ENCODE measurements at places on chromosomes 16 and 17. TPM values are rescaled to one million over a fixed set of nuclear protein-coding genes. Genes with fewer than 3 reads are reported as not detected.
A peak's percentile ranks its signal among the peaks of the same experiment; 100 is the strongest.

The LRRC3C gene
- total RNA-seq: not detected

DNA sequence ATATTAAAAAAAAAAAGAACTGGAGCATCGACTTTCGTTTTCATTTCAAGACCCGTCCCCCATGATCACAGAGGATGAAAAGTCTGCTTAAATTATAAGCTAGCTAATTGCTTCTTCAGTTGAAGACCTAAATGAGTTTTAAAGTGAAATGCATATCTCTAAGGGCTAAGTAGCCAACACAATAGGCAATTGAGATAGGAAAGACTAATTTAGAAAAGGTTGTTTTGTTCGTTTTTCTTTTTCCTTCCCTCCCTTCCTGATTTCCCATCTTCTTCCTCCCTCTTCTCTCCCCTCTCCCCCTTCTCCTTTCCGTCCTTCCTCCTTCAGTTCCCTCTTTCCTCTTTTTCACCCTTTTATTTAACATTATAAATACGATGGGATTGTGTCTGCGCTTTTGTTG, 377.2 kb downstream of the WWOX start:
- peaks cover 33% of the 10 kb centered on the region for H3K4me1 ChIP-seq
- H3K36me3 ChIP-seq: no peaks in the 10 kb centered on the region
- no peak for DNase-seq
- no peak overlapping the region for H3K4me3 ChIP-seq
- H3K27me3 ChIP-seq: no peaks in the 10 kb centered on the region

DNA sequence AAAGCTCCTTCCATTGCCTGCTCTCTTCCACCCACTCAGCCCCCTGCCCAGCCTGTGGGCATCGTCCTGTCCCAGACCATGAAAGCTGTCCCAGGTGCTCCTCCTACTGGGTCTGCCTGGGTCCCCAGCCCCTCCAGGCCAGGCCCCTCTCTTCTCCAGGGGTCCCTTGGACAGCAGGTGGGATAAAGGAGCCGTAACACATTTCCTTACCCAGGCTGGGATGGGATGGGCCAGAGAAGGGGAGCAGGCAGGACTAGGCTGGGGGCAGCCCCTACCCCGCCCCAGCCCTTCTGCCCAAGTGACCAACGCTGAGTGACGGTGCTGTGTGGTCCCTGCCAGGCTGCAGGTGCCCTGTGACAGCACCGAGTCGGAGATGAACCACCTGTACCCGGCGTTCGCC, 80.1 kb downstream of the MGAT5B start:
- no peaks in the 10 kb centered on the region for H3K36me3 ChIP-seq
- DNase-seq: no peak
- no peak overlapping the region for H3K27ac ChIP-seq
- 0 out of 2 replicates have a peak, but pooled peaks cover 7% of the 10 kb centered on the region for H3K4me1 ChIP-seq
- no peak overlapping the region for H3K4me3 ChIP-seq
- no peaks in the 10 kb centered on the region for H3K27me3 ChIP-seq

- H3K4me1 ChIP-seq: no peaks in the 10 kb centered on the region
- H3K36me3 ChIP-seq: no peaks in the 10 kb centered on the region
- DNase-seq: no peak
- H3K27ac ChIP-seq: peak overlapping the region; percentile 42
Observed at GRCh38 chr16:46949241-46949892, 24.1 kb downstream of the DNAJA2 start.

- DNase-seq: no peak
- H3K4me1 ChIP-seq: peaks cover 7% of the 10 kb centered on the region
- H3K27me3 ChIP-seq: no peaks in the 10 kb centered on the region
- no peak overlapping the region for H3K27ac ChIP-seq
Observed at GRCh38 chr17:45087978-45088377, 26.9 kb downstream of the NMT1 start.

The SCNN1G gene
- 0.78 TPM for total RNA-seq

- no peaks in the 10 kb centered on the region for H3K27me3 ChIP-seq
- H3K36me3 ChIP-seq: peaks cover 2% of the 10 kb centered on the region
- peaks cover 13% of the 10 kb centered on the region for H3K4me1 ChIP-seq
- H3K4me3 ChIP-seq: no peak overlapping the region
Observed at GRCh38 chr16:89600427-89600826, 13.0 kb upstream of the DPEP1 start.

All from WTC11 (cell line).